ENCODE measurements at places on chromosomes 7 and 10.

- no peak for DNase-seq
Measured at GRCh38 chr10:11150231-11150731, 132.6 kb downstream of the CELF2 start.

DNA sequence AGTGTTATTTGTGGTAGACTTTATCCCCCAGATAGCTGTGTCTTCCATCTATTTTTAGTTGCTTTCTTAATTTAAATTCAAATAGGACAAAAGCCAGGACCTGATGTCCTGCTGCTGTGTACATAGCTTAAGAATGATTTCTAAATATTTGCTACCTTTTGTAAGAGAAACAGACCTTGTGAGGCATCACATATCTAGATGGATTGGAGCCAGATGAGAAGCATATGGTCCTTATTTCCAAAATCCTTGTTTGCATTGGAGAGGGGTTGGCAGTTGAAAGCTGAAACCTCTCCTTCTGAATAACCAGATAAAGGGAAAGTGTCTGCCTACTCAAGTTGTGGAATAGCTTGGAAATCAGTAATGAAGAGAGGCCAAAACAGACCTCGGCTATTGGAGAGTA, 50.7 kb upstream of the AMPH start:
- DNase-seq = no peak

GRCh38 chr7:150405584-150406311, 26.6 kb downstream of the ZNF775 start:
- DNase-seq = peak; percentile 26

GRCh38 chr7:6106140-6106904, 75.1 kb downstream of the ANKRD61 start:
- DNase-seq = peak; percentile 59

DNA sequence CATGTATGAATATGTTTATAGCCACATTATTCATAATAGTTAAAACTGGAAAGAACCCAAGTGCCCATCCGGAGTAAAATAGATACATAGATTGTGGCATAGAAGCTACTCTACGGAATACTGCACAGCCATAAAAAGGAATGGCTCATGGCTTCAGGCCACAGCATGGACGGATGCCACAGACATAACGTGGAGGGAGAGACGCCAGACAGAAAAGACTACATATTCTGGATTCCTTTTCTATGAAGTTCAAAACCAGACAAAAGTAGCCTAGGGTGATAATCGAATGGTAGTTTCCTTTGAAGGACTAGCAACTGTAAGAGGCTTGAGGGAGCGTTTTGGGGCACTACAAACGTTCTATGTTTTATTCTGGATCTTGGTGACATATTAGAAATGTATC, 58.9 kb upstream of the FOXI2 start:
- DNase-seq = no peak

DNA sequence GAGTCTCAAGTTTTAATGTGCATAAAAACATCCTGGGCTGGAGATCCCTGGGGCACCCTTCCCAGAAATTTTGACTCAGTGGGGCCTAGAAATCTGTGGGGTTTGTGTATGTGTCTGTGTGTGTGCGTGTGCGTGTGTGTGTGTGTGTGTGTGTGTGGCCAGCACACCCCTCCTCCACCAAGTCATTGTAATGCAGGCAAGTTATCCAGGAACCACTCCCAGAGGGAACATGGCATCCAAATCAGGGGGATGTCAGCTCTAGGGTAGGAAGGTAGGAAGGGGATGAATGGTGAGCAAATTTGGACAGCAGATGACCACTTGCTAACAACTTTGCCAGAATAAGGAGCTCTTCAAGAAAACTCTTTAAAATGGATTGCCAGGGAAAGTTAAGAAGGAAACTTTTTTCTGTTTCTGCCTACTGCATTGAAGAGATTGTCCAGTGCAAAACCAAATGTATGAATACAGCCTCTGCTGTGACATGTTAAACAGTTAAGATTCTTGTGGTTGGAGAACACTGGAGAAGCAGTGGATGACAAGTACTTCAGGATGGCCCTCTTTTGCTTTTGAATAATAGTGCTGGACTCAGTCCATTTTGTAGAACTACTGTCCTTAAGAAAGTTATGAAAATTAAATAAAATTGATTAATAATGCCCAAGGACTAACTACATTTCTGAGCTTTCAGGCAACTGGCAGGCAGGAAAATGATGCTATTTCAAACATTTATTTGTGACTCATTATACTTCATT, 12.3 kb downstream of the STAMBPL1 start:
- peak; percentile 62 for DNase-seq

GRCh38 chr7:158008267-158008666, 579.4 kb downstream of the PTPRN2 start:
- DNase-seq = no peak

DNA sequence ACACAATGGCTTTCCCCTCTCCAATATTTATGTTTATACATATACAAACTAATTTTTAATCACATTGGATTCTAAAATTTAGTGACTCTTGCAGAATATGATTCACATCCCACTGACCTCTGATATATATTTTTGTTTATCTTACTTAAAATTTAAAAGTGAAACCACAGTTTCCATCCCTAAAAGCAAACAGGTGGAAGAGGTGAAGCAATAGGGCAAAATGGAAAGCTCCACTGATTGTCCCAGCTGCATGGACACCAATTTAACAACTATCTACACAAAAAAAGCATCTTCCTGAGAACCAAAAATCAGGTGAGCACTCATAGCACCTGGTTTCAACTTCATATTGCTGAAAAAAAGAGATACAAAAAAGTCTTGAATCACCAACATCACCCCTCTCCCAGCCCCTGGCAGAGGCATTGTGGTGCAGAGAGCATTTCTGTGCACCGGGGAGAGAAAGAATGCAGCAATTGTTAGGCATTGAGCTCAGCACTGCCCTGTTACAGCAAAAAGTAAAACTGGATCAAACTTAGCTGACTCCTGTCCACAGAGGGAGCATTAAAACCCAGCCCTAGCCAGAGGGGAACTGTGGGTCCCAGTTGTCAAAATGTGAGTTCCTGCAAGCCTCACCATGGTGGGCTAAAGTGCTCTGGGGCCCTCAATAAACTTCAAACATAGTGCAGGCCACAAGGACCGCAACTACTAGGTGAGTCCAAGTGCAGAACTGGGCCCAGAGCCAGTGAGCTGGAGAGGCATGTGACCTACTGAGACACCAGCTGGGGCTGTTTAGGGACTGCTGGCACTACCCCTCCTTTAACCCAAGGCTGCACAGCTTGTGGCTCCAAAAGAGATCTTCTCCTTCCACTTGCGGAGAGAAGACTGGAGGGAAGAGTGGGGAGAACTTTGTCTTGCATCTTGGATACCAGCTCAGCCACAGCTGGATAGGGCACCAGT, 92.1 kb downstream of the SIRT1 start:
- peak; percentile 8 for DNase-seq

GRCh38 chr10:49577182-49577925, 32.8 kb upstream of the SLC18A3 start:
- DNase-seq = no peak

- no peak for DNase-seq
Measured at GRCh38 chr7:151381348-151382078, 28.3 kb downstream of the WDR86 start.

DNA sequence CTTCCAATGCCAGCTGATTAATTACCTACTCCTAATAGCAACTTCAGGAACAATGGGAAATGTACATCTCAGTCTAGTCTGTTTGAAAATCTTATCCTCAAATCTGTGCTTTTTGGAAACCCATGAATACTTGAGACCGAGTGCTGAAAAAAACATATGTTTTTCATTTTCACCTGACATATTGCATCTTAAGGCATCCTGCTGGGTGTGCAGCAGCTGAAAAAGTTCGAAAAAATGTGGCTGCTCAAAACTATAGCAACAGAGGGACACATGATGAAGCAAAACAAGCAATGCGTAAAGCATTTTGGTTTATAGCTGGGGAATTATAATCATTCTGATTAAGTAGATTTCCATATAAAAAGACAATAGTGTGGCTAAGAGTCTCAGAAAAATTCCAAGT, 218.0 kb downstream of the CREB5 start:
- no peak for DNase-seq

- DNase-seq = no peak
Measured at GRCh38 chr10:78804411-78805032, 264.2 kb upstream of the ZMIZ1 start.

DNA sequence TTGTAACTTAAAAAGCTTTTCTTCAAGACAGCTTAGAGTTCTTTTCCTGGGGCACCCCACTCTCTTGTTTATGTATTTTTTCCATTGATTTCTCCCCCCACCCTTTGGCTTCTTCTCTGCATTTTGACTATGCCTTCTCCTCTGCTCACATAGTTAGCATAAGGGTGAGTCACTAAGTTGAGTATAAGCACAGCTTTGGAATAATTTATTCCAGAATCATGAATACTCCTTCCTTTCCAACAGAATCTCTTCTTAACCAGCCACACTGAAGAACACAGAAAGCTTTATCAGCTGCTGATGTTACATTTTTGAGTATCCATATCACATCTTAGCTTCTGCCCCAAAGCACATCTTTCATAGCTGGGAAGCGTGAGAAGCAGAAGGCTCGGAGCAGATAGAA, 449.5 kb upstream of the MKI67 start:
- no peak for DNase-seq

Measured in M059J (cell line).